ENCODE measurements at places on chromosomes 6 and 20. TPM values are rescaled to one million over a fixed set of nuclear protein-coding genes. Genes with fewer than 3 reads are reported as not detected.
A peak's percentile ranks its signal among the peaks of the same experiment; 100 is the strongest.

DNA sequence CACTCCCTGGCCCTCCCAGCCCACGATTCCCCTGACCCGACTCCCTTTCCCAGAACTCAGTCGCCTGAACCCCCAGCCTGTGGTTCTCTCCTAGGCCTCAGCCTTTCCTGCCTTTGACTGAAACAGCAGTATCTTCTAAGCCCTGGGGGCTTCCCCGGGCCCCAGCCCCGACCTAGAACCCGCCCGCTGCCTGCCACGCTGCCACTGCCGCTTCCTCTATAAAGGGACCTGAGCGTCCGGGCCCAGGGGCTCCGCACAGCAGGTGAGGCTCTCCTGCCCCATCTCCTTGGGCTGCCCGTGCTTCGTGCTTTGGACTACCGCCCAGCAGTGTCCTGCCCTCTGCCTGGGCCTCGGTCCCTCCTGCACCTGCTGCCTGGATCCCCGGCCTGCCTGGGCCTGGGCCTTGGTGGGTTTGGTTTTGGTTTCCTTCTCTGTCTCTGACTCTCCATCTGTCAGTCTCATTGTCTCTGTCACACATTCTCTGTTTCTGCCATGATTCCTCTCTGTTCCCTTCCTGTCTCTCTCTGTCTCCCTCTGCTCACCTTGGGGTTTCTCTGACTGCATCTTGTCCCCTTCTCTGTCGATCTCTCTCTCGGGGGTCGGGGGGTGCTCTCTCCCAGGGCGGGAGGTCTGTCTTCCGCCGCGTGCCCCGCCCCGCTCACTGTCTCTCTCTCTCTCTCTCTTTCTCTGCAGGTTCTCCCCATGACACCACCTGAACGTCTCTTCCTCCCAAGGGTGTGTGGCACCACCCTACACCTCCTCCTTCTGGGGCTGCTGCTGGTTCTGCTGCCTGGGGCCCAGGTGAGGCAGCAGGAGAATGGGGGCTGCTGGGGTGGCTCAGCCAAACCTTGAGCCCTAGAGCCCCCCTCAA is at the start of gene LTA:
Gene LTA, plus strand, starts transcription at position 249 of the 871 bp plus-strand sequence. Its CDS starts 454 bp downstream, at position 703.
- DNase-seq: no peak

GRCh38 chr20:4681401-4681800 is 40.3 kb upstream of the PRND start:
- no peak for DNase-seq

- no peak for DNase-seq
These were observed 2.0 kb upstream of the PMEPA1 start for GRCh38 chr20:57711826-57712225.

DNA sequence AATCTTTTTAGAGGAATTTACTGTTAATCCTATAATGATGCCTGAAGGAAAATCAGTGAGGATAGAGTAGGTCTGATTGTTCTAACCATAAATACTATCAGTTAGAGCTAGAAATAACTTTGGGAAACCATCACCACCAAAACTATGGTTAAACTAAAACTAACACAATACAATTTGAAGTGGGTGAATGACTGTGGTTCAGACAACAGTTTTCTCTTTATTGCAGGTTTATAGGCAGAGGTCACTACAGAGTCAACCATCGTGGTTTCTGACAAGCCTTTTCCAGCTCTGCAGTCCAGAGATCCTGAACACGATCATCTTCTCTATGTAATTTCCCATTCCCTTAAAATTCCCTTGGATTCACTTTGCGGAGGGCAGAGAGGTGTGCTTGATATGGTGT is 134.3 kb downstream of the IBTK start:
- no peak for DNase-seq

- no peak for DNase-seq
These were observed 3.2 kb downstream of the BACH2 start for GRCh38 chr6:90293319-90293953.

GRCh38 chr6:166545156-166546034 is 41.1 kb downstream of the RAMACL start:
- DNase-seq: no peak

- DNase-seq: no peak
These were observed 20.8 kb downstream of the DAAM2 start for GRCh38 chr6:39812853-39813533.

GRCh38 chr6:36912586-36912985 is 26.8 kb downstream of the C6orf89 start:
- peak; percentile 76 for DNase-seq

DNA sequence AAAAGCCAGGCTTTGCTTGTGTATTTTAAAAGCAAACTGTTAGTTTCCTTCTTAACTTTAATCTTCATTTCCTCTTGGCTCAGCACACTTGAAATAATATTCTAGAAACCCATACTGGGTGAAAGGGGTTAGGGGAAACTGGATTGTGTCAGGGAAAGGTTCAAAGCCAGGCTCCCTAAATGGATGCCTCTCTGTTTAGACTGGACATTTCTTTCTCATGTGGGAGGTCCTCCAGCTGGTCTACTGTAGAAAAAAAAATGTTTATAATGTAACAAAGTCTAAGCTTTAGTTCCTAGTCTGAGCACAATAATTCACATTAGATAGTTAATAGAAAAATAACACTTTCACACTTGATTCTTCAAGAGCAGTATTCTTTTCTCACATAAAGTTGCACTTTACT is 89.0 kb upstream of the AKIRIN2 start:
- DNase-seq: no peak

DNA sequence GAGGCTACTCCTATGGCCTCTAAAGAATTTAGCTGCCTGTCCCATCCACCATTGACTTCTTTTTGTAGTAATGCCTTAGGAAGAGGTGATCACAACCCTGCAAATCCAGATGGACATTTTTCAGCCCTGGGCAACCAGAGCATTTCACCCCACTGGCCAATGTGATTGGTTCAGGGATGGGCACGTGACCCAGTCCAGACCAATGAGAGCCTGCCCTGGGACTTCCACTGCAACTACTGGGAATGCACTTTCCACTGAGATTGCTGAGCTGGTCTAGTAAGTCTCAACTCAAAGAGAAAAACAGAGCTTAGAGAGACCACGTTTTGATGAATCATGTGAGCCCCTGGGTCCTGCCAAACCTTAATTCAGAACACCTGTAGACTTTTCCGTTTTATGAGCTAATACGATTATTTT is 8.9 kb upstream of the UBE2V1 start:
- peak; percentile 35 for DNase-seq

- DNase-seq: peak; percentile 10
These were observed 61.8 kb downstream of the GCNT2 start for GRCh38 chr6:10582774-10583508.

- DNase-seq: peak; percentile 66
These were observed 14.3 kb downstream of the ID4 start for GRCh38 chr6:19851241-19852089.

- peak; percentile 84 for DNase-seq
These were observed 106.8 kb upstream of the SIRPG start for GRCh38 chr20:1764136-1765033.

DNA sequence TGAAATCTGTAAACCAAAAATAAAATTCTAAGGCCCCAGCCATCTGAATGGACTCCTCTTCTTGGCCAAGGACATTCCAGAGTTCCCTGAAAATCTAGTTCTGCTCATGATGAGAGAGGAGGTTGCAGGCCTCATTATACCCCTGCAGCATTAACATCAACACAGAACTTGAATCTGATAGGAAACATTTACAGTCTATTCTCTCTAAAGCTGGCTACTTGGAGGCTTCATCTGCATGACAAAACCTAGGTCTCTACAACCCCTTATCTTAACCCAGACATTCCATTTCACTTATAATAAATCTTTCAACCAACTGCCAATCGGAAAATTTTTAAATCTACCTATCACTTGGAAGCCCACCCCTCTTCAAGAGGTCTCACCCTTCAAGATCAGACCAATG is 15.7 kb downstream of the RTN4IP1 start:
- no peak for DNase-seq

DNA sequence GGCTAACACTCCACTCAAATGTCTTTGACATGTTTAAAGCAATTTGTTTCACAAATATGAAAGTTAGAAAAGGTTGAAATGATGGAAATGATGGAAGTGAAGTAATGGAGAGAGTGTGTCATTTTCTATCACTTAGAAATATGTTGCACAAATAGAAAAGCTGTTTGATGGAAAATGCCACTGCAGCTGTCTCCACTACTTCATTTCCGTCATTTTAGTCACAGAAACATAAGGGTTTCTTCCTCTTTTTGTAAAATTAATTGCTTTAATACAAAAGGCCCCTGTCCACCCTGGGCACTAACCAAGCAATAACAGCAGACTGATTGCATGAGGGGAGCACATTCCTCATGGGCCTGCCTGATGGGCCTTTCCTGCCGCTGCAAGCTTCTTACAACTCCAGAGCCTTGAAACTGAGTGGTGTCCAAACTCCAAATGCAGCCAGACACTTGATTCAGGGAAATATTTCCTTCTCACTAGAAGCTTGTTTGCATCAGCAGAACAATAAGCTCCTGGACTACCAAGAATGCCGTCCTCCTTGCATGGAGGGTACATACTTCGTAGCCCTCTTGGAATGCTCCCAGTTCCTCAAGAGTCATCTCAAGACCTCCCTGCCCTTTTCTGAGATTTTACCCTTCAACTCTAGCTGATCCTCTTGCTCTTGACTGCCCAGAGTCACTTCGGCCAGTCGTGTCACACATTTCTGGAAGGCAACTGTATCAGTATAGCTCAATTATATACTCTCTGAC is 36.1 kb downstream of the F13A1 start:
- no peak for DNase-seq

GRCh38 chr6:94813806-94814205 is 763.5 kb upstream of the MANEA start:
- DNase-seq: no peak

- DNase-seq: no peak
These were observed 1089.3 kb upstream of the DEFB115 start for GRCh38 chr20:30168025-30168799.

- DNase-seq: no peak
These were observed 12.4 kb downstream of the MDGA1 start for GRCh38 chr6:37685261-37685660.

DNA sequence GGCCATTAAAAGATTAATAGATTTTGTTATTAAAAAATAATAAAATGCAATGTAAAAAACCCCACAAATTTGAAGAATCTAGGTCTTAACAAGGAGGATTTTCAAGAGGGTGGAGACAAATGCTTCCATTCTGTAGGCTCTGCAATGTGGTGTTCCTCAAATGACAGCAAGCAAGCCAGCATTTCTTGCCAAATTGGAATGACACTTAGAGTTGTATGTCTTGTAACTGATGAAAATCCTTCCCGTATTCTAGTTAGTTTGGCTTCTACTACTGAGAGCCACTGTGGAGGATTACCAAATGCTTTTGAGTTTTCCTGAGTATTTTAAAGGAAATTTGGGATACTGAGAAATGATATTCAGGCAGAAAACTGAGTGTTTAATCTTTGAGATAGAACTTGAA is 1225.5 kb upstream of the CITED2 start:
- DNase-seq: no peak

- DNase-seq: no peak
These were observed 221.5 kb downstream of the NRN1 start for GRCh38 chr6:5785249-5785648.

DNA sequence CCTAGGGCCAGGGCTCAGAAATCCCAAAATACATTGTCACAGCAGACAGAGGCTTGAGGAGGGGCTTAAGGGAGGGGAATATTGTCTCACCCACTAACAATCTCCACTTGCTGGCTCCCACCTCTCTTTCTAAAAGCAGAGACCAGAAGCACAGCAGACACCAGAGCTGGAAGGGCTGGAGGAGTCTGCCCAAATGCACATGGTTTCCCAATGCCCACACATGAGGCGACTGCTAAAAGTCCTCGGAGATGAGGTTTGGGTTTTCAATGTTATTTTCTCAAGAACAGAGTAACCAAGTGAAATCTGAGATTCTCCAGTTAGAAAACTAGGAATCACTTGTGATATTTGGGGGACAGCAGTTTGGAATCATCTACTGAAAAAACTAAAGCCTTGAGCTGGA is 325.6 kb upstream of the JARID2 start:
- DNase-seq: no peak

DNA sequence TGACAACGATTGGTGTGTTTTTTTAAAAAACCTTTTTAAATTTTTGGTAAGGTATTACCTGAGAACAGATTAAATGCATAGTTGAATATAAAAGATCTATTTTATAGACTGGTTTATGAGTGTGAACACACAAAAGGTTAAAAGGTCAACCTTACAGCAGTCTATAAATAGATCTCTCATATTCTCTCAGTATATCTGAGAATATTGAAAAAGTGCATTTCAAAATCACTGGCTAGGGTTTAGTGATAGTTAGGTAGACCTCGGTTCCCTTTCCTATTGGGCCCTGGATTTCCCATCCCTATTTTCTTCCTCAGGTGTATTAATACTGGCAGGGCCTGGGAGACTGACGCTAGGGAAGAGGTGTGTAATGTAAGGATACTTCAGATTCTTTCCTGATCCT is 723 bp upstream of the ZNF451 start:
- DNase-seq: no peak

DNA sequence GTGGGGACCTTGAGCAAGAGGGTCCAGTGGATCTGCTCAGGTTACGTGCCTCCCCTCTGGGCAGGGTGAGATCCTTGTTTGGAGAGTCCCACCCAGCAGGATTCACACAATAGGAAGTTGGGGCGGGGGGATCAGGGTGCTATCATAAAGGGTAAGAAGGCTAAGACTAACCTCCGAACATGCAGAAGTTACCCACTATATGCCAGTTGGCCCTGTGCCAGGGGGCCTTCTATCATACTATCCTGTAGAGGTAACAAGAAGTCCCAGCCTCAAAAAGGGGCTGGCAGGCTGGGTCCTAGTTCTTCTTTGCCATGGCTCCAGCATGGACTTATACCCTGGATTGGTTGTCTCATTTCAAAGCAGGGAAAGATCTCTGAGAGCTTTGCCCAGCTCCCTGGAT is 94.1 kb downstream of the CDH26 start:
- DNase-seq: no peak

GRCh38 chr20:16083639-16084280 is 489.5 kb downstream of the KIF16B start:
- no peak for DNase-seq

DNA sequence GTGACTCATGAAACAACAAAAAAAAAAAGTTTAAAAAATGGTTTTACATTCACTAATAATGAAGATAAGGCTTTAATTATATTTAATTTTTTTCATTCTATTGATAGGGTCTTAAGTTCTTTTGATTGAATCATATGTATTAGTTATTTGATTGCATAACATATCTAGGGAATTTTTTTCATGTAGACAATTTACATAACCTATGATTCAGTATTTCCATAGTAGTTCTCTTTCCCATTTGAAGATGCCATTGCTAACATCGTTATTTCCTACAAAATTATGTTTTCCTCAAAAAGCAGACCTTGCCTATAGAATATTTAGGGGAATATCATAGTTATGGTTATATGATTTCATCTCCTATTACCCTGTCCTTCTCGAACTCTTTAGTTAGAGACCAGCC is 463.4 kb downstream of the TFAP2B start:
- no peak for DNase-seq

ID4 gene
- total RNA-seq: not detected

ASF1A gene
- 36.4 TPM for total RNA-seq

TBC1D7 gene
- 19.5 TPM for total RNA-seq

IFT52 gene
- 24.2 TPM for total RNA-seq

DHX16 gene
- total RNA-seq: 41.3 TPM
